IPS-NIHi11 (cell line): ENCODE measurements at places on chromosomes 2 and 18.

- no peak for DNase-seq
Observed at GRCh38 chr2:217552081-217552480, 450.7 kb downstream of the TNS1 start.

DNA sequence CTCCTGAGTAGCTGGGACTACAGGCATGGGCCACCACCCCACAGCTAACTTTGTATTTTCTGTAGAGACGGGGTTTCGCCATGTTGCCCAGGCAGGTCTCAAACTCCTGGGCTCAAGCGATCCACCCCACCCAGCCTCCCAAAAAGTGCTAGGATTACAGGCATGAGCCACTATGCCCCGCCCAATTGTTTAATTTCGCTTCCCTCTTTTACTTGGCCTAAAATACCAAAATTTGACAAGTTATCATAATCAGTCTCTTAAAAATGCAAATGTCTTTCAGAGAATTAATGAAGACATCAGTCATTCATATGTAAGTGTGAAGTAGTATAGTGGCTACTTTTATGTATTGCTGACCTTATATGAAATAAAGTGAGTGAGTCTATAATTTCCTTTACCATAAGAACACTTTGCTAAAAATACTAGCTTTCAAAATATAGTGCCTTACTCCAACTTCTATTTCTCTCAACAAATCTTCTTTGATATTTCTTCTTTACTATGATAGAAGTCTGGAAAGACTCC lies 9.8 kb downstream of the FBXO11 start:
- DNase-seq: no peak

- DNase-seq: peak; percentile 63
Observed at GRCh38 chr2:133780099-133780996, 212.1 kb upstream of the NCKAP5 start.

DNA sequence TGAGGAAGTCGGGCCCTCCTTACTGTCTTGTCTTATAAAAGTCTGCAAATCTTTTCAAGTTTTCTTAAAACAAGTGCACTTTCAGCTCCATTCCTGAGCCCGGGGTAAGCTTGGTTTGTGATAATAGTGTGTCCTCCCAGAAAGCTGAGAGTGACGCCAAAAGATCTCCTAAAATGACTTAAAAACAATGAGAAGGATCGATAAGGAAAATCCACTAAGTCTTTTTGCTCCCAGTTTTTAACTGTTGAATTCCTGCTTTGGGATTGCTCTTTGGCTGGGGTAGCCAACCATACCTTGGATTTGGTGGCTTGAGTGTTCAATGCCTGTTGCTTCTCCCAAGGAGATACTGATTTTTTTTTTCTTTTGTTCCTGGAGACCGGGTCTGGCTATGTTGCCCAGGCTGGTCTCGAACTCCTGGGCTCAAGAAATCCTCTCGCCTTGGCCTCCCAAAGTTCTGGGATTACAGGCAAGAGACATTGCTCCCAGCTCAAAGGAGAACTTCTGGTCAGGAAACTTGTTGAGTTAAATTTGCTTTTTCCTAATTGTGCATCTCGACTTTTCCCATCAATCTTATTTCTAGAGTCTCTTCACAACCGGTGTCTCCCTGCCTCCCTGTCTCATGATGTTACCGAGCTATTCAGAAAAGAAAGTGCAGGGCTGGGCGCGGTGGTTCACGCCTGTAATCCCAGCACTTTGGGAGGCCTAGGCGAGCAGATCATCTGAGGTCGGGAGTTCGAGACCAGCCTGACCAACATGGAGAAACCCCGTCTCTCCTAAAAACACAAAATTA lies 3.0 kb downstream of the TGIF1 start:
- DNase-seq: no peak

DNA sequence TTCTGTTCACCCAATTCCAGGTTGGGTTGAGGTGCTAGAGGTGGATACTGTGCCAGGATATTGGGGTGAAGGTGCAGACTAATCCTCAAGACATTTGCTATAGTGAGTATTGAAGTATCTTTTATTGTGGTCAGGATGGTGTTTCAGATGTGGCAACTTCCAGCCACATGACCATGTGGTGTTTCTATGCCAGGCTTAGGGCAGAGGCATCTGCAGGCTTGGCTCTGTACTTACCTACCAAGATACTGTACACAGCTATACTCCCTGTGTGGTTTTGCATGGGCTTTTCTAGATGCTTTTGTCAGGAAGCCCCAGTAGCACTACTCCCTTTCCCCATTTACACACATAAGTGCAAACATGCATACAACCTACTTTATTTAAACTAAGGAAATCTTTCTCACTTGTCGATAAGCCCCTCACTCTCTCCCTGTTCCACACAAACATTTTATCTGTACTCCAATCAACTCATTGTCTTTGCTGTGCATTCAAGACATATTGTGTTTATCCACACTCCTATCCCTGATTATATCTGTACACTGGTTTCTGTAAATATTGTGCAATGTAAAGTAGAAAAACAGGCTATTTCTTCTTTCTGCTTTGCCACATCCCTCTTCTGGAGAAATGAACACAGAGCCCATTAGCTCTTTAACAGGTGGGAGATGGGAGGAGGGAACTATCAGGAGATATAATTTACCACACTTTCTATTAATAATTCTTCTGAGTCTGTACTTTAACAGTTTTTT lies 12.3 kb downstream of the ARL6IP6 start:
- DNase-seq: no peak

GRCh38 chr2:219415580-219416234 lies 2.5 kb upstream of the DES start:
- DNase-seq: no peak

DNA sequence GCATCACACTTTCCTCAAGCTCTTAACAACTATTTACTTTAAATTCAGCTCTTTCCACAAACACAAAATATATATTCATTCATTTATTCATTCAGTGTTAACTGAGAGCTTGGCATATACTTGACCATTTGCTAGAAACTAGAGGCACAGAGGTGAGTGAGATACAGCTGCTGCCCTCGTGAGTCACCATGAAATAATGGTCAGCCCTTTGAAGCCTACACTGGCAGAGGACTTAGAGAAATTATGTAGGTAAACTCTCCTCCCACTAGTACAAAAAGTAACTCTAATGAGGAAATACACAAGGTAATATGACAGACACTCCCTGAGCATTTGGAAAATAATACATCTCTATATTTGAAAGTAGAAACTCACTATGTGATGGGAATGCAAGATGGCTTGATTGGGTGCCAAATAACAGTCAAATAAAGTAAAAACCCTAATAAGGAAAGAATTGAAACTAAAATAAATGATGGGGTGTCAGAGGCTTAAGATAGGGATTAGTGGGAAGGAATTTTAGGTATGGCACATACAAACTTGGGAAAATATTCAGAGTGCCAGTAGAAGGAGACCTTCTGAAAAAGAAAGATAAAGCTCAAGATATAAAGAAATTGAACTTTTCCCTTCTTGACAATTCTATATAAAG lies 61.1 kb downstream of the ANTXR1 start:
- no peak for DNase-seq

- no peak for DNase-seq
Observed at GRCh38 chr18:44781886-44782285, 101.2 kb downstream of the SETBP1 start.
